ENCODE measurements at places on chromosomes 5 and 9. TPM values are rescaled to one million over a fixed set of nuclear protein-coding genes. Genes with fewer than 3 reads are reported as not detected.

Gene MYO10
- 37.2 TPM for polyA plus RNA-seq

Gene ACTBL2
- not detected for polyA plus RNA-seq

Gene TYRP1
- 1.6 TPM for polyA plus RNA-seq

Gene NR6A1
- polyA plus RNA-seq, result 0.87 TPM

Gene CDKN2A
- polyA plus RNA-seq, result not detected

Gene DBH
- 0.83 TPM for polyA plus RNA-seq

Gene PHYHD1
- polyA plus RNA-seq, result 58.8 TPM

Gene ARHGEF37
- polyA plus RNA-seq, result 5.7 TPM

Gene SAXO1
- polyA plus RNA-seq, result 0.22 TPM

Gene LMX1B
- 20.1 TPM for polyA plus RNA-seq

Gene SLC6A3
- polyA plus RNA-seq, result 0.64 TPM

Gene PRXL2C
- polyA plus RNA-seq, result 7.3 TPM

Gene PCDHAC1
- not detected for polyA plus RNA-seq

Gene CTSV
- polyA plus RNA-seq, result 24.0 TPM
